ENCODE measurements at places on chromosomes 2 and 18.

DNA sequence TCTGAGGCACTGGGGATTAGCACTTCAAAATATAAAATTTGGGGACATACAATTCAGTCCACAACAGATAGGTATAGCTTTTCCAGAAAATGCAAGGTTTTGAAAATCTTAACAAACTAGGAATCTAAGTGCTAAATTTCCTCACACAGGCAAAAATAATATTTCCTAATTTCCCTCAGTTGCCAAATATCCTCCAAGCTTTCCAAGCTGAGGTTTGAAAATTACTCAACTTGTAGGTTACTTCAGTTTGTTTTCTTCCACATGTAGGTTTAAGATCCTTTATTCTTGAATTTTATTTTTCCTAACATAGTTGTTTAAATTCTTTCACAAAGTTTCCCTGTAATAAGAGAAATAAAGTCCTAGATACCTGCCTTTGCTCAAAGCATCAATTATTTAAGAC lies 192.9 kb upstream of the NRXN1 start:
- DNase-seq, result no peak

DNA sequence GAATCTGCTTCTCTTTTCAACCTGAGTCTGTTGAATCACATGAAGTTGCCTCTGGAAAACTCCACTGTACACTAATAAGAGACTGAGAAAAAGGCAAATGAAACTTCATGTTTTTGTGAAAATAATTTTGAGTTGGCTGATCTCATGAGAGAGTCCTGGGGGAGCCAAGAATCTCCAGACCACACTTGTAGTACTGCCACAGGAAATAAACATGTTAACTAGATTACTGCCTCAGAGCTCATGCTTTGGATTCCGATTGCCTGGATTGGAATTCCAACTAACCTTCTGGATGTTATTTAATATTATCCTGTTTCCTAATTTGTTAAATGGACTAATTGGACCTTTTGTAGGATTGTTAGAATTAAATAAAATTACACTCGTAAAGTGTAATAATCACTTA lies 25.2 kb downstream of the NUP35 start:
- DNase-seq, result no peak

DNA sequence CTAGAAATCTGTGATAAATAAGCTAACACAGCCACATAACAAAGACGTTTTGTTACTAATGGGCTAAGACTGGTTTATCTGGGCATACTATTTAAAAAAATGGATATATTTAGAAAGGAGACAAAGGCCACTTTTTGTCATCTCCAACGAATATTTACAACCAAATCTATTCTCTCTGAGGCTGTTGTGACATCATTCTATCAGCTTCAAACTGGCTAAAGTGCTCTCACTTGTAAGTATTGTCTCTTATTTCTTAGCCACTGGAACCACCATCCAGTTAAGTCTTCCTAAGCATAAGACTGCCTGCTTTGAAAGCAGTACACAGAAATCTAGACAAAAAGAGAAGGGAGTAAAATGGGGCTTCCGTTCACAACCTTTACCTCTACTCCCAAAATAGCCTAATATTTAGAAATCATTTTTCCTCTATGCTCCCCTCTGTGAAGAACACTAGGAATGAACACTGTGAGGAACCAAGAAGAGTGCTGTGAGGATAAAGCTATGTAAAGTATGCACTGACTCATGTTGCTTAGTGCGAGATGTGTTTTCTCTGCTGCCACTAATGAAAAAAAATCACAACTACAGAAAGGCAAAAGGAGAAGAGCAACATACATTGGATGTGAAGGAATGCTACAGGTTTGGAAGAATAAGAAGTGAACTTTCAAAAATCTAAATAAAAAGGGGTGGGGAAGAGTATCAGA lies 264.1 kb downstream of the EXOC6B start:
- DNase-seq, result no peak

DNA sequence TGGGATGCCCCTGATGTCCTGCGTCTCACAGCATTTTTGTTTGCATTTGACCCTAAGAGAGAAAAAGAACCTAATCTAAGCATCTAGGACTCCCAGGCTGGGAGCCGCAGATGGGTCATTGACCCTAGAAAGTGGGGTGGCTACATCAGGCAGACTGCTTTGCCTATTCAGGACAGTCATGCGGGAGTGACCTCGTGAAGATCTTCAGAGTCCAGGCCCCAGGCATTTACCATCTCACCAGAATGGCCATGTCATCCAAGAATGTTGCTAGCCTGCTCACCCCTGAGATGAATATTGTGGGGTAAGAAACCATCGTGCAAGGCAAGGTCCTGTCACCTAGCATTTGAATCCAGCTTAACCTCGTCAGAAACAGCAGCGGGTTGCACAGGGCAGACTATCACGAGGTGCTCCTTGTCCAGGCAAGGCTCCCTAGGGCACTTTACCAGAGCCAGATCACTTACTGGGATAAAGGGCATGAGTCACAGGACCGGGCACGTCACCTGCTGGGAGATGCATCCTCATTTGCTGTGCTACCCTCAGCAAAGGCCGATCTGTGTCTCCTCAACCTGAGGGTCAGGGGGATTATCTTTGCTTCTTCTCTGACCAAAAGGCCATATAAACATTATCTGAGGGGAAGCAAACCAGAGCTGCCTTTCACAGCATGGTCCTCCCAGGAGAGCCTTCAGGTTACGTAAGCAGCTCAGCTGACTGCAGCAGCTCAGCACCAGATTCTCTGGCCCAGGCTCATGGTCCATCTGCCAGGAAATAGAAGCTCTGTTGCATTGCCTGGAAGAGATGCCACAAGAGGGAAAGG lies 162.3 kb downstream of the ACKR3 start:
- DNase-seq, result no peak

GRCh38 chr18:5057386-5058348 lies 139.4 kb downstream of the AKAIN1 start:
- DNase-seq, result peak; percentile 50

DNA sequence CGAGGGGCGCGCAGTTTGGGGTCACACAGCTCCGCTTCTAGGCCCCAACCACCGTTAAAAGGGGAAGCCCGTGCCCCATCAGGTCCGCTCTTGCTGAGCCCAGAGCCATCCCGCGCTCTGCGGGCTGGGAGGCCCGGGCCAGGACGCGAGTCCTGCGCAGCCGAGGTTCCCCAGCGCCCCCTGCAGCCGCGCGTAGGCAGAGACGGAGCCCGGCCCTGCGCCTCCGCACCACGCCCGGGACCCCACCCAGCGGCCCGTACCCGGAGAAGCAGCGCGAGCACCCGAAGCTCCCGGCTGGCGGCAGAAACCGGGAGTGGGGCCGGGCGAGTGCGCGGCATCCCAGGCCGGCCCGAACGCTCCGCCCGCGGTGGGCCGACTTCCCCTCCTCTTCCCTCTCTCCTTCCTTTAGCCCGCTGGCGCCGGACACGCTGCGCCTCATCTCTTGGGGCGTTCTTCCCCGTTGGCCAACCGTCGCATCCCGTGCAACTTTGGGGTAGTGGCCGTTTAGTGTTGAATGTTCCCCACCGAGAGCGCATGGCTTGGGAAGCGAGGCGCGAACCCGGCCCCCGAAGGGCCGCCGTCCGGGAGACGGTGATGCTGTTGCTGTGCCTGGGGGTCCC lies at the start of gene ITGA4:
Gene ITGA4, plus strand, starts transcription at position 266 of the 620 bp plus-strand sequence. Its CDS starts 269 bp downstream, at position 535.
- DNase-seq, result peak; percentile 30

- no peak for DNase-seq
These were observed 118.4 kb upstream of the REG3G start for GRCh38 chr2:78907089-78907488.

GRCh38 chr18:77403969-77404535 lies 154.4 kb downstream of the GALR1 start:
- no peak for DNase-seq

GRCh38 chr18:3283908-3284307 lies 22.0 kb downstream of the MYL12B start:
- no peak for DNase-seq

GRCh38 chr2:227016894-227017293 lies 147.1 kb downstream of the COL4A4 start:
- no peak for DNase-seq

DNA sequence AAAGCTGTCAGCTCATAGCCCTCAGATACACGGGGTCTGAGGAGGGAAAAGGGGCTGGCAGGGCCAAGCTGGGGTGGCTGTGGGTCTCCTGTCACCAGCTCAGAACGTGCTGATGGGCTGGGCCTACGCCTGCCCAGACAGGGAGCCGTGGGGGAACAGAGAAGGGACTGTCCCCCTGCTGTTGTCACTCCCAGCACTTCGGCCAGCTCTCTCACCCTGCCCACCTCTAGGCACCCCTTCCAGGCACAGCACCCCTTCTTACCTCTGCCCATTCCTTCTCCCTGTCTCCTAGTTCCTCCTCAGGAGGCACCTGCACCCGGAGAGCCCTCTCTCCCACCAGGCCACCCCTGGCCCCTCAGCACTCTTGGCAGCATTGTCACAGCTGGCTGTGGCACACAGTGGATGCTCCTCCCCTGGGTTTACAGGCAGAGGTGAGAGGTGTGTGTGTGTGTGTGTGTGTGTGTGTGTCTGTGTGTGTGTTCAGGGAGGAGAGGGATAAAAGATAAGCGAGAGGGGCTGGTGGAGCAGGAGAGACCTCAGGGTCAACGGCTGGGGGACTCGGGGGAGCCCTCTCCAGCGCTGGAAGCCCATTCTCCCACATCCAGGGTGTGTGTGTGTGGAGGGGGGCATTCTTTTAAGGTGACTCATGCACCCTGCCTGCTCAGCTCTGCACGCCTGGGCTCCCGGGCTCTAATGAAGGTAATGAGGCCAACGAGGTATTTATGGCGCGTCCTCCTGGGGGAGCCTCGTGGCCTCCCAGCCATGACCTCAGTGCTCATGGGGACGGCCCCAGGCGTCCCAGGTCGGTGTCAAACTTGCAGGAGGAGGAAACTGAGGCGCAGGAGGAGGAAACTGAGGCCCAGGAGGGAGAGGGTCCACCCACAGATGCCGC lies 66.1 kb upstream of the SMAD7 start:
- DNase-seq, result no peak

GRCh38 chr2:128374711-128375413 lies 56.2 kb upstream of the HS6ST1 start:
- no peak for DNase-seq

DNA sequence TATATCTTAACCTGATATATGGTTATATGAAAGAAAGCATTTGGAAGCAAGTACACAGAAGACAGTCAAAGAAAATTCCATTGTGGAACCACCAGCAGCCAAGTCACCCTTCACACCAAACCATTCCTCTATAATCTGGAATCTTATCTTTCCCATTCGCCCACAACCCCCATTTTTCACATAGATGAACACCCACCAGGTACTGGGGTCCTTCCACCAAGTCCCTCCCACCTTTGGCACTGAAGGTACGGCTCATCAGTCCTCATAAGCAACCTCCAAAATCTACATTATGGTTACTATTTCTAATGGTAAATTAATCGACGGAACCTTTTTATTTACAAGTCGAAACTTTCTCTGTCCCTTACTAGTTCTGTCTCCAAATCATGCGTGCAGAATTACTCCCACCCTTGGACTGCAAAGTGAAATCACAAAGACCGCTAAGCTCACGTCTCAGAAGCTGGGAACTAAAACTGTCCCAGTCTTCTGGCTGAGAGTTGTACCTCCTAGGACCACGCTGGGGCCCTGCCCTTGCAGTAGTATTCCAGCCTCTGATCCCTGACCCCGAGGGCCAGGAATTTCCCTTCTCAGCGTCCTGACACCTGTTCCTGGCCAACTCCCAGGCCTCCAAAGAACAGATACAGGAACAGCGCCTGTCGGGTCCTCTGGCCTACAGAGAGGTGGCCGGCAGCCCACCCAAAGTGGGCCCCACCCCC lies 702 bp downstream of the OLA1 start:
- DNase-seq, result no peak

GRCh38 chr18:50633992-50634391 lies 74.1 kb downstream of the MAPK4 start:
- DNase-seq, result no peak

DNA sequence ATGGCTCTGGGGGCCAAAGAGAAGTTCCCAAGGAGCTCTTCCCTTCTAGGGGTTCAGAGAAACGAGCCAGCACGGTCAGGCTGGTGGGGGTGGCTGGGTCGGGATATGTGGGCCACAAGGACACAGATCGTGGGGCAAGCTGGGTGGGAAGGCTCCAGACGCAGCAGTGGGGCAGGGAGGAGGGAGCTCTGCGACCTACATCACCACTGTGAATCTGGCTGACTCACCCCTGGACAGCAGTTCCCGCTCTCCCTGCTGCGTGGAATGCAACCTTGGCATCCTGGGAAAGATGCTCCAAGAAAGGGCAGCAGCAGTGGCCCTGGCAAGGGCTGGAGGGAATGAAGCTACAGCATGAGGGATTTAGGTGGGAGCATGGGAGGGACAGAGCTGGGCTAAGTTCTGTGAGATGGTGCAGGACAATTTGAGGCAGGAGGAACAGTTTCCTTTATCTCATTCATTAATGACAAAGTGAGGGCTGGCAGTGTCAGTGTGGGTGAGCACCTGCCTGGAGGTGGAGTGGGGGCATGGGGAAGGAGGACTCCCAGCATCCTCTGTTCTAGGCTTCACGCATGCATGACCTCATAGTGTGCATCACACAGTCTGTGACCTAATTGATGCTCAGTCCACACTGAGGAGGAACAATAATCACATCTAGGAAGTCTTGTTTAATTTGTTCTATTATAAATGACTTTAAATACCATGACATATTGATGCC lies 25.0 kb downstream of the CELF4 start:
- DNase-seq, result no peak

GRCh38 chr2:172287605-172288315 lies 139.6 kb upstream of the ITGA6 start:
- DNase-seq, result no peak

GRCh38 chr2:118808429-118808809 lies 39.0 kb downstream of the EN1 start:
- no peak for DNase-seq

DNA sequence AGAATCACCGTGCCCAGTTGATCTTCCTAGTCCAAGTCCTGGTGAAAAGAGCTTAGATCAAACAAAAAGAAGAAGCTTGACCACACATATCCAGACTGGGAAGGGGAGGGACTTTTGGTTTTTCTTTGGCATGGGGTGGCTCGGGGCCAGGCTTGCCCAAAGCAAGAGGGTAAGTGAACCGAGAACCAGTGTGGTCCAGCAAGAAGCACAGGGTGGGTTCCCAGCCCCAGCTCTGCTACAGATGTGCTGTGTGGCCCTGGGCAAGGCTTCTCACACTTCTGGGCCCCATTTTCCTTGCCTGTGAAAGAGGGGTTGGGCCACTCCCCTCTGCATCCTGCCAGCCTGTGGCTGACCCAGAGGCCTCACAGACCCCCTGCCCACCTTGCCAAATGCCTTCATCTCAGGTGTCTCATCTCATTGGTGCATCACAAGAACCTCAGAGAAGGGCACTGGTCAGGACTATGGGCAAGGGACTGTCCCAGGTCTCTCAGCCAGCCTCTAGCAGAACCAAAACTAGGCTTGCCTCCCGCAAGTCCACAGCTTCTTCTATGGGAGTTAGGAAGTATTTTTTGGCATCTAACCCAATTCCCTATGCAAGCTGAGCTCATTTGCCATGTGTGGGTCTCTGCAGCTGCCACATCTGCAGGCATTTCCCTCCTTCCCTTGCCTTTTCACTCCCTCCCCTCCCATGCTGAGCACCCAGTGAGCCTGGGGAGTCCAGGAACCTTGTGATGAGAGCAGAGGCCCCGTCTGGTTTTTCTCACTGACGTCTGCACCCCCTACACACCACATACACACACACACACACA lies 6.9 kb downstream of the ATP6V1B1 start:
- DNase-seq, result no peak

Data from D721Med (cell line).